ENCODE measurements at places on chromosomes 2 and 18. TPM values are rescaled to one million over a fixed set of nuclear protein-coding genes. Genes with fewer than 3 reads are reported as not detected.

C2orf68 gene
- 40.0 TPM for total RNA-seq

GRCh38 chr2:235556901-235557300, 63.1 kb downstream of the AGAP1 start:
- no peak for DNase-seq

KCNG2 gene
- not detected for total RNA-seq

- DNase-seq = no peak
Measured at GRCh38 chr2:7962161-7962560, 719.7 kb upstream of the ID2 start.

DNA sequence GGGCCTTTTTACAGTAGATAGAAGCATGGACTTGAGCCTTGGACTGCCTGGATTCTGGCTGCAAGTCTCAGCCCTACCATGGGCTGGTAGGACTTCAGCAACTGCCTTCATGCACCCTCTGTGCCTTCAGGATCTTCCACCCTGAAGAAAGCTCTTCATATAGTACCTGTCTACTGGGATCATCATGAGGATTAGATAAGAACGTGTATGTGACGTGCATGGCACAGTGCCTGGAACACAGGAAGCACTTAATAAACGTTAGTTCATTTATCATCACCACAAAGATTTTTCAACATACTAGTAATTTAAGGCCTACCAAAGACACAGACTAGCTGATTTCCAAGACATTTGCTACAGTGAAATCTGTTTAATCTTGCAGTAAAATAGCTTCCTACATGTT, 53.2 kb upstream of the ITM2C start:
- DNase-seq = no peak

GRCh38 chr2:71897137-71897480, 250.6 kb downstream of the CYP26B1 start:
- DNase-seq = no peak

SULT1C2 gene
- total RNA-seq = not detected

- DNase-seq = no peak
Measured at GRCh38 chr18:74479486-74480148, 16.5 kb upstream of the CNDP2 start.

- DNase-seq = no peak
Measured at GRCh38 chr2:191038241-191038725, 24.3 kb upstream of the STAT1 start.

DNA sequence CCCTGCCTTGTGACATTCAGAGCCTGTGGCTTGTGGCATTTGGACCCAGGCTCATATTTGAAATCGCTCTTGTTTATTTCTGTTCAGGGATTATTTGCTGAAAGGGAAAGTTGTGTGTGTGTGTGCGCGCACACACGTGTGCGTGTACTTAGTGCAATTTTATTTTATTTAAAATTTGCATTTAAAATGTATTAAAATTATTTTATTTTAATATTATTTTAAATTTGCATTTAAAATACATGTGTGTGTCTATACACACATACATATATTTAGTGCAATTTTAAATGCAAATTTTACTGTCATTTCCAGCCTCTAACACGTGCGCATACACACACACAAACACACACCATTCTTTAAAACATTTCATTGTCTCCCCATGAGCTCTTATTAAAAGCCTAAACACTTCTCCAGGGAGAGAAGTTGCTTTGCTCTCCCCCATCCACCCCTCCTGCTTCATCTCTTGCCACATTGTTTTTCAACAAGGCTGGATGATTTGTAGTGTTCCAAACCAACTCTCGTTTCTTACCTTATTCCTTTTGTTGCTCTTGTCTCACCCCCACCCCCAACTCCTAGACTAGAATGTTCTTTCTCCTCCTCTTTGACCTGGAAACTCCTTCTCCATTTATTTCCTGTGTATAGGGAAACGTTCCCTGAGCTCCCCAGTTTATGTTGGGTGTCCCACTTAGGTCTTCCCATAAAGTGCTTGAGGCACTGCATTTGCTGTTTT, 3.8 kb upstream of the CCDC68 start:
- DNase-seq = no peak

DNA sequence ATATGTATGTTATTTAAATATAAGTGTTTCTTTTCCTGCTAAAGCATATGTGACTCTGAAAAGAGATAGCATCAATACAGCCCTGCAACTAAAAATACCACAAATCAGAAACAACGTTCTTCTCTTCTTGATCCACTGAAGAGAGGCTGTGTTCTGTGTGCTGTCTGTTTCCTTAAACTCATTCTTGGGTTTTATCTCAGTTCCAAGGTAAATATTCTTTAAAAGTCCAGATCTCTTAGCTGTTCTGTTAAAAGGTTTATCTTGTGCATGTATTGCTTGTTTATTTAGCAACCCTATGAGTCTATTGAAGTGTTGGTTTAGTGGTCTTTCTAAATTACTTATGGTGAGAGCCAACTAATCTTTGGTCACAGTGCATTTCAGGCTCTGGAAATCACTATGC, 173.3 kb upstream of the NT5C1B start:
- DNase-seq = no peak

GRCh38 chr2:69918401-69918800, 3.5 kb downstream of the MXD1 start:
- no peak for DNase-seq

- no peak for DNase-seq
Measured at GRCh38 chr2:55062754-55063153, 12.5 kb upstream of the RTN4 start.

DNA sequence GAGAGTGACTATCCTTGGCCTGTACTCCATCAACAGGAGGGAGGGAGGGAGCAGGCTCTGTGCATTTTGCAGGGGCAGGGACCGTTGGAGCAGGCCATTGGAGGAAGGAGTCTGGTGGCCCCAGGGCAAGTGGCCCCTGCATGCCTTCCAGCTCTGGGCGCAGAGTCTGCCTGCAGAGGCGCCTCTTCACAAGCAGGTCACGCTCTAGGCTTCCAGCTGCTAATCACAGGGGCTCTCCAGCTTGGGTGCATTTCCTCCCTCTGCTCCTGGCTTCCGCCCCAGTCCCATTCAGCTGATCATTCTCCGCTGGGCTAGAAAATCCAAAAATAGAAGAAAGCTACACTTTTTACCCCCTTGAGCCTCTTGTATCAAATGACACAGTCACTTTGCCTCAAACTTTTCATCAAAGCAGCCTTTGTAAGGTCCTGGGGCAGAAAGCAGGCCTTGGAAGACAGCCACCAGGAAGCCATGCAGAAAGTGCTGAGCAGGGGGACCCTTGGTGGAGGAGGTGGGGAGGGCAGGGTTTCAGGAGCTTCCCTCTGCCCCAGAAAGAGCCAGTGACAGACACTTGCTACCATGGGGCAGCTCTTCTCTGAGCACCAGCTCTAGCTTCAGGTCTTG, 11.3 kb downstream of the TMEM247 start:
- no peak for DNase-seq

- peak; percentile 19 for DNase-seq
Measured at GRCh38 chr2:80429251-80429650, 124.7 kb upstream of the LRRTM1 start.

DNA sequence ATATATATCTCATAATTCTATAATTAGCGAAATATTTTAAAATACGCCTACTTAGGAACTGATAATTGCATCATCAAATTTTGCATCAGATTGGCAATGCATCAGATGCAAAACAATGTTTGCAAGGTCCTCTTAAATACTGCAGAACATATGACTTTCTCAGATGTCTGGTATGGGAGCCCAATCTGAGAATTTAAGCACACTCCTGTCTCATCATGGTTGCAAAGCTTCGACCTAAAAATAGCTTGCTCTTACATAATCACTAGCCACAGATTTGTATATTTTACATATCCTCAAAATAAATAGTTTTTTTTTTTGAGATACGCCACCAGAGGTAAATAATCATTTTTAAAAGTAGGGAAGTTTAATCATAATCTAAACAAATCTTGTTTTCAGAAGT, 123.2 kb downstream of the CABYR start:
- DNase-seq = no peak

DNA sequence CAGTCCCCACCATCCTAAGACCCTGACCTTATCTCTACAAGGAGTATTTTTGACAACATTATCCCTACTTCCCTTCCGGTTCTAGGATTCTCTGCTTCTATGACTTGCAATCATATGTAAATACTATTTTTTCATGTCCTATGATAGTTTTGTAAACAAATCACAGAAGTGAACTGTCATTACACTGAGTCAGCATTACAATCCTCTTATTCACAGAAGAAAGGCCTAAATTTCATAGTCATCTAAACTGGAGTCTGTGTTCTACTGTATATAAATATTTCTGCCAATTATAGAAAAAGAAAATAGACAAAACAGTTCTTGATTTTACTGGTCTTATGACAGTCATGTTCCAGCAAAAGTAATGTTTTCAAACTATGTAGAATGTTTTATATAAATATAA, 265.1 kb downstream of the NCKAP5 start:
- no peak for DNase-seq

DNA sequence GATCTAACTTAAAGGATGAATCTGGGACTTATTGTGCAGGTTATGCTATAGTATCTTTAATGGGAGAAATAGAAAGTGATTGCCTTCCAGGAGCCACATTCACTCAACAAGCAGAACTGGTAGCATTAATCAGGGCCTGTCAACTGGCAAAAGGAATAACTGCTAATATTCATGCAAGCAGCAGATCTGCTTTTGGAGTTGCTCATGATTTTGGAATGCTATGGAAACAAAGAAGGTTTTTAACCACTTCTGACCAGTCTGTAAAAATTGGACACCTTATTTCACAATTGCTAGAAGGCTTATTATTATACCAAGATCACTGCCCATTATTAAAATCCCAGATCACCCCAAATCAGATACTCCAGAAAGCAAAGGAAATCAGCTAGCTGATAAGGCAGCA, 200.4 kb downstream of the MREG start:
- no peak for DNase-seq

- no peak for DNase-seq
Measured at GRCh38 chr2:120250640-120251039, 2.0 kb upstream of the RALB start.

SKOR2 gene
- total RNA-seq = not detected

DNA sequence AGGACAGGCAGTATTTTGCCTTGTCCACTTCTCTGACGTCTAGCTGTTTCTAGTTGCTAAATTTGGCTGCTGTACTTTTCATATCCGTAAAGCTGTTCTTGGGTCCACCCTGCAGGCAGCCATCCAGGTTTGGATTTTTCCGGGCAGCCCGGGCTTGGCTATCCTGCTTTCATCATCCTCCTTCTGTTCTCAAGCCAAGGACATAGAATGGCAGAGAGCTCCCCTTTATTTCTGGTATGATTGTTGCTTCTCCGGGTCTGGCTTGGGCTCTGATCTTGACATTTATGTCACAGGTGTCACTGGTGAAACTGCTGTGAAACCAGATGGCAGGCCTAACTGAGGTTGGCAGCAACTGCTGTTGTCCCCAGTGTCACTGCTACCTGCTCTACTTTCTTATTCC, 35.5 kb downstream of the SCN2A start:
- no peak for DNase-seq

SERPINB3 gene
- total RNA-seq = not detected

DNA sequence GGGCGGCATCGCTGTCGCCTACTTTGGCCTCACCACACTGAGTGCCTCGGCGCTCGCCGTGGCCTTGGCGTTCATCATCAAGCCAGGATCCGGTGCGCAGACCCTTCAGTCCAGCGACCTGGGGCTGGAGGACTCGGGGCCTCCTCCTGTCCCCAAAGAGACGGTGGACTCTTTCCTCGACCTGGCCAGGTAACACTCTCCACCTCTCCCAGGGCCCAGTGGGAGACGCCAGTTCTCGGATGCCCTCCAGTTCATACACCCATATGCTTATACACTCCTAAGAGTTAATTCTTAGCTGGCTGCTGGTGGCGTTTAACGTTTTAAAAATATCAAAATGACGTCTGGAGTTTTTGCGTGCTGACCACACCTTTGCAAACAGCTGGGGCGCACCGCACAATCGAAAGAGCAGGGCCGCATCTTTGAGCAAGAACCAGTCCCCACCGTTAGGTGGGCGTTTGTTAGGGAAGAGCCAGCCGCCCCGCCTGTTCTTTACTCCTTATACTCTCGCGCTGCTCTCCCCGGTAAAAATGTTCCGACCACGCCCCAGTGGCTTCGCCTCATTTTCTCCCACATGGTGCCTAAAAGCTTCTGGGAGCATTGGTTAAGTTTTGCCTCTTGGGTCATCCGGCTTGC, 899 bp downstream of the SLC1A4 start:
- DNase-seq = peak; percentile 5

POMC gene
- total RNA-seq = not detected

DNA sequence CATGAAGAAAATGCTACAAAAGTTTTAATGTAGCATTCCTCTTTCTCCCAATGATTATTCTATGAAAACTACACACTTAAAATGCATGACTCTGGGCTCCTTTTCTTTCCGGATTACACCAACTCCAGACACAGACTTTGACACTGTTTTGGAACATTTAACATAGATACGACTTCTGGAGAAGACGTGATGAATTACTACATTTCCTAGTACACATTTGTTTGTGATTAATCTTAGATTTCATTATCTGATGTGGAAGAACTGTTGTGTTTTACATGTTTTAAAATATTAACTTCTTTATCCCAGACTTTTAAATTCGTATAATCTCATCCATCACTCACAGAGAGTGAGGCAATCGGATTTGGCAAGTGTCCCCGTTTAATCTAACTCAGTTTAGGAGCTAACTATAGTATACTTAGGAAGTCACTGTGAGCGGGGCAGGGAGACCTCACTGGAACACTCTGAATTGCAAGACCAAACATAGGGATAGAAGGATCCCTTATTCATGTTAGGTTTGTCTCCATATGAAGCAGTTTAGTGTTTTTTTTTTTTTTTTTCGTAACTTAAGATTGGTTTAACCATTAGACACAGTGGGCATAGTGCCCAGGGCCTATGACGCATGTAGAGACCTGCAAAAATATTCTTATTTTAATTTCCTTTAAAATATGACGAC, 66.7 kb downstream of the PDE1A start:
- DNase-seq = no peak

DNA sequence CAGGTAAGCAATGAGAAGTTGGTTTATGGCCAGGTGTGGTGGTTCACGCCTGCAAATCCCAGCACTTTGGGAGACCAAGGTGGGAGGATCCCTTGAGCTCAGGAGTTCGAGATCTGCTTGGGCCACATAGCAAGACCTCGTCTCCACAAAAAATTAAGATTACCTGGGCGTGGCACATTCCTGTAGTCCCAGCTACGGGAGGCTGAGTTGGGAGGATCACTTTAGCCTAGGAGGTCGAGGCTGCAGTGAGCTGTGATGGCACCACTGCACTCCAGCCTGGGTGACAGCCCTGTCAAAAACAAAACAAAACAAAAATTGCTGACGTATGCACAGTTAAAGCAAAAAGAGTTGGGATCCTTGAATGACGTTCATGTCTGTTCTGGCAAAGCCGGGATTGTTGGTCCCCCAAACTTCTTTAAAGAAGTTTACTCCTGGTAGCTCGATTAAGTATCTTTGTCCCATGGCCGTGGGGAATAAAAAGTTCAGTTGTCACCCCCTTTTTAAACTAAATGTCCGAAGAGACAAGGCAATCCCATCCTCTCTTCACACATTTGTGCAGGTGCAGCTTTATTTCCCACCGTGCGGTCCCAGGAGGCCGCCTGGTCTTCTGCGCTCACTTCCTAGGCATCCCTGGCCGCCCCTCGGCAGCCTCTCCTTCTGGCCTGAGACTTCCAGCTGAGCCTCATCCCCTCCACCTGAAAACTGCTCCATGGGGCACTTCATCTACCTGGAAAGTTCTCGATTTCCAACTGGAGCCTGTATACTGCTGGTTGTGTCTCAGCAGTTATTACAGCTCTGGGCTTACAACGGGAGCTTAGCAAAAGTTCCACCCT, 762 bp upstream of the SPOPL start:
- DNase-seq = no peak

IWS1 gene
- 34.8 TPM for total RNA-seq

OST4 gene
- 127 TPM for total RNA-seq
